ENCODE measurements at places on chromosomes 13 and 19. TPM values are rescaled to one million over a fixed set of nuclear protein-coding genes. Genes with fewer than 3 reads are reported as not detected.
A peak's percentile ranks its signal among the peaks of the same experiment; 100 is the strongest.

DNA sequence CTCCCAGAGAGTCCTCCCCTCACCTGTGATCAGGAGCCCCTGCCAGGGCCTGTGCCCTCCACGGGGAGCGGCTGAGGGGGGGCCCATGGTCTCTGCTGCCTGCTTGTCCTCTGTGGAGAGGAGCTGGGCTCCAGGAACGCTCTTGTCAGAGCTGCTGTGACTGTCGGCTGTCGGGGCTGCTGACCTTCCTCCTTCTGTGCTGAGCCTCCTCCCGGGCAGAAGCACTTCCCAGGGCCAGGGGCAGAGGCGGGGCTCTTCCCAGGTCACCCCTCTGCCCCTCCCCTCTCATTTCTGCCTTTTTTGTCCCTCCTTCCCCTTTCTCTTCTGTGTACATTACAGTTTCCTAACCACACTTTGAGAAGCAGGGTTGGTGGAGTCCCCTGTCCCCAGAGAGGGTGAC, at the start of gene CEACAM4:
TSS of gene CEACAM4 (minus strand) at position 198 of the 400 bp plus-strand sequence. CDS start at position 87, 111 bp downstream.
- DNase-seq: no peak

DNA sequence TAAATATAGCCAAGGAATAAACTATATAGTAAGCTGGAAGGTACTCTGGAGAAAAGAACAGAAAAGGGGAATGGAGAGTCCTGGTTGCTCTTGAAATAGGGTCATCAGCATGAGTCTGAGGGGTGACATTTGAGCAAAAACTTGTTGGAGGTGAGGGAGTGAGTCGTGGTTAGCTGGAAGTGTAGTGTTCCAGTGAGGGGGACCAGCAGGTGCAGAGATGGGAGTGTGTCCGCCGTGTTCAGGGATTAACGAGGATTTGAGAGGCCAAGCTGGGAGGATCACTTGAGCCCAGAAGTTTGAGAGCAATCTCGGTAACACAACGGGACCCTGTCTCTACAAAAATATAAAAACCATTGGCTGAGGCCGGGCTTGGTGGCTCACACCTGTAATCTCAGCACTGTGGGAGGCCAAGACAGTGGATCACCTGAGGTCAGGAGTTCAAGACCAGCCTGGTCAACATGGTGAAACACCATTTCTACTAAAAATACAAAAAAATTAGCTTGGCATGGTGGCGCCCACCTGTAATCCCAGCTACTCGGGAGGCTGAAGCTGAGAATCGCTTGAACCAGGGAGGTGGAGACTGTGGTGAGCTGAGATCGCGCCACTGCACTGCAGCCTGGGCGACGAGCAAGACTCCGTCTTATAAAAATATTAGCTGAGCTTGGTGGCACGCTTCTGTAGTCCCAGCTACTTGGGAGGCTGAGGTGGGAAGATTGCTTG, 1.1 kb downstream of the SUPT5H start:
- DNase-seq: no peak

ACP5 gene
- total RNA-seq: 0.97 TPM

OSCAR gene
- total RNA-seq: 0.74 TPM

- DNase-seq: peak; percentile 74
Observed at GRCh38 chr19:49497047-49497788, 984 bp downstream of the RPS11 start.

KCTD4 gene
- not detected for total RNA-seq

GRCh38 chr13:75702476-75702875, 66.3 kb downstream of the LMO7 start:
- DNase-seq: no peak

- peak; percentile 67 for DNase-seq
Observed at GRCh38 chr19:591099-591958, 1.6 kb downstream of the HCN2 start.

- no peak for DNase-seq
Observed at GRCh38 chr13:37715606-37716015, 117.0 kb upstream of the POSTN start.

GRCh38 chr13:93398167-93399035, 171.8 kb downstream of the GPC6 start:
- DNase-seq: no peak

RAB3D gene
- 1.2 TPM for total RNA-seq

GRCh38 chr13:99395436-99395835, 88.2 kb upstream of the GPR183 start:
- DNase-seq: no peak

PROZ gene
- not detected for total RNA-seq

DNA sequence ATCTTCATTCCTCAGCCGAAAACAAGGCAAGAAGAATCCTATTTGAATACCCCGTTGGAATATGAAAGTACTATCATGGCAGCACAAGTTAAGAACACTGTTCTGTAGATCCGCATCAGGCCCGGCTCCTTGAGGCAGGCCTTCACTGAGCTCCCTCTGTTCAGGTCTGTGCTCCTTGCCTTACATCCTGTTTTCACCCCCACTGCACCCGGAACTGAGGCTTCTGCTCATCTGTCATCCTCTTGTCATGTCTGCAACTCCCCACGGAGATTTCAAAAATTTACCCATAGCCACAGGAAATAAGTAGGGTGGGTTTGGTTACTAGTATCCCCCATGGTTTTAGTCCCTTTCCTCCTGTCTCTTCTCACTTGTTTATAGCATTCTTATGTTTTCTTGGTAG, 861.9 kb downstream of the GPC5 start:
- no peak for DNase-seq

GRCh38 chr13:112933649-112934048, 35.4 kb upstream of the MCF2L start:
- no peak for DNase-seq

NTN5 gene
- not detected for total RNA-seq

- no peak for DNase-seq
Observed at GRCh38 chr19:11195681-11196080, 1.7 kb downstream of the KANK2 start.

CDC42EP5 gene
- total RNA-seq: 9.5 TPM

DNA sequence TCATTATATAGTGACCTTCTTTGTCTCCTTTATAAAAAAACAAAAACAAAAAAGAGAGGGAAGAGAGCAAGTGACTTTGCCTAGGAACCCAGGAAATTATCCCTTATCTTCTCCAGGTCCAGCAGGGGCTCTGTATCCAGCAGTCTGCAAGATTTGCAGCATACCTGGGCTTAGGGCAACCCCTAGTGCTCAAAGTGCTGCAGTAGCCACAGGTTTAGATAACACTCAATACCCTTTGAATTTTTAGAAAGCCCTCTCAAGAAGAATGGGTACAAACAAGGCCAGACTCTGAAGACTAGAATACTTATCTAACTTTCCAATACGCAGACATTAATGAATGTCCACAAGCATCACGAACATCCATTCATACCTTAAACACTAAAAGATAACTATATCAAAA, 43.2 kb downstream of the CCNA1 start:
- DNase-seq: no peak

- DNase-seq: no peak
Observed at GRCh38 chr13:60275208-60275607, 111.5 kb upstream of the DIAPH3 start.

GRCh38 chr19:27741236-27741635, 1471.7 kb downstream of the UQCRFS1 start:
- DNase-seq: no peak

PPM1N gene
- 0.80 TPM for total RNA-seq

- no peak for DNase-seq
Observed at GRCh38 chr13:33743438-33744368, 74.2 kb upstream of the RFC3 start.

- no peak for DNase-seq
Observed at GRCh38 chr19:41868120-41868988, 8.3 kb downstream of the RPS19 start.

GRCh38 chr19:50184196-50184595, 19.2 kb upstream of the MYH14 start:
- DNase-seq: no peak

DNA sequence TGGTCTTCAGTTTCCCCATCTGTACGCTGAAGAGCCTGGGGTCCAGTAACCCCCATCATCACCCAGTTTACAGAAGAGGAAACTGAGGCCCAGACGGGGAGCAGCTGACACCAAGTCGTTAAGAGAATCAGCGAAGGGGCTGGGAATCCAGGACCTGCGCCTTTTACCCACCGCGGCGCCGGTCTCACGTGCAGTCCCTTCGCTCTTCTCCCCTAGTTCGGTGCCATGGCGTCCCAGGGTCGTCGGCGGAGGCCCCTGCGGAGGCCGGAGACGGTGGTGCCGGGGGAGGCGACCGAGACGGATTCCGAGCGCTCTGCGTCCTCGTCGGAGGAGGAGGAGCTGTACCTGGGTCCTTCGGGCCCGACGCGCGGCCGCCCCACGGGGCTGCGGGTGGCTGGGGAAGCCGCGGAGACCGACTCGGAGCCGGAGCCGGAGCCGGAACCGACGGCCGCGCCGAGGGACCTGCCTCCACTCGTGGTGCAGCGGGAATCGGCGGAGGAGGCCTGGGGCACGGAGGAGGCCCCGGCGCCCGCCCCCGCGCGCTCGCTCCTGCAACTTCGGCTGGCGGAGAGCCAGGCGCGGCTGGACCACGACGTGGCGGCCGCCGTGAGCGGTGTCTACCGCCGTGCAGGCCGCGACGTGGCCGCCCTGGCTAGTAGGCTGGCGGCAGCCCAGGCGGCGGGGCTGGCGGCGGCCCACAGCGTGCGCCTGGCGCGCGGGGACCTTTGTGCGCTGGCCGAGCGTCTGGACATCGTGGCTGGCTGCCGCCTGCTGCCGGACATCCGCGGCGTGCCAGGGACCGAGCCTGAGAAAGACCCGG, 698 bp downstream of the BLOC1S3 start:
- peak; percentile 74 for DNase-seq

DNA sequence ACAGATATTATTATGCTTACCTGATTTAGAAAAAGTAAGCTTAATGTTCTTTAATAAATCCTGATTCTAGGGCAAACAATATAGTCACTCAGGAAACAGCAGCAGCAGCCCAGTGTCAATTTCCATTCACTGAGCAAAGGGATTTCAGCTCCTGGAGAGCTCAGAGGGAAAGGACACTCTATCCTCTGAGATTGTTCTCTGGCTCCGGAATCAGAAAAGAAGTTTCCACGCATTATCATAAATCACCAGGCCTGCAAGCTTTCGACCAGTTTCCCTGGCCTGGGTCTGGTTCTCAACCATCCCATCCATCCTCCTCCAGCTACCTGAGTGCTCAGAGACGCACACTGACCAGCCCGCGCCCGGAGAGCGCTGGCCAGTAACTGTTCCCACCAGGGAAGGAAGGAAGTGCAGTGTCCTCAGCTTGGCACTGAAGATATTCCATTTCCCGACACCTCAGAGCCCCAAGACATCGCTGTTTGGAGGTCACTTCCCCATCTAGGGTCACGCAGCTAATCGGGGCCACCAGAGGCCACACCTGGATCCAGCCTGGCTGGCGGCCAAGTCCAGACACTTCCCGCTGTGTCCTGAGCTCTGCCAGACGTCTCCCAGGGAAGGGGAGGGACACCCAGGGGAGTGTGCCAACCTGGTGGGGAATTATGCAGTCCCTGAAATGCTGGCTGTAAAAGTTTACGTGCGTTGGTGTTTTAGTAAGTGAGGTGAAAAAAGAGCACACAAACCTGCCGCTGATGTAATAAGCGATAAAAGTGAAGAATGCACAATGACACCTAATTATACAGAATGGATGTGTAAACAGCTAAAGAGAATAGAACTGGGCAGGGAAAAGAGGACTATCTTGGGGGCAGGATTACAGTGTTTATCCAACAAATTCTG, 29.1 kb downstream of the EPS15L1 start:
- no peak for DNase-seq

MCF2L gene
- total RNA-seq: 18.7 TPM

DNA sequence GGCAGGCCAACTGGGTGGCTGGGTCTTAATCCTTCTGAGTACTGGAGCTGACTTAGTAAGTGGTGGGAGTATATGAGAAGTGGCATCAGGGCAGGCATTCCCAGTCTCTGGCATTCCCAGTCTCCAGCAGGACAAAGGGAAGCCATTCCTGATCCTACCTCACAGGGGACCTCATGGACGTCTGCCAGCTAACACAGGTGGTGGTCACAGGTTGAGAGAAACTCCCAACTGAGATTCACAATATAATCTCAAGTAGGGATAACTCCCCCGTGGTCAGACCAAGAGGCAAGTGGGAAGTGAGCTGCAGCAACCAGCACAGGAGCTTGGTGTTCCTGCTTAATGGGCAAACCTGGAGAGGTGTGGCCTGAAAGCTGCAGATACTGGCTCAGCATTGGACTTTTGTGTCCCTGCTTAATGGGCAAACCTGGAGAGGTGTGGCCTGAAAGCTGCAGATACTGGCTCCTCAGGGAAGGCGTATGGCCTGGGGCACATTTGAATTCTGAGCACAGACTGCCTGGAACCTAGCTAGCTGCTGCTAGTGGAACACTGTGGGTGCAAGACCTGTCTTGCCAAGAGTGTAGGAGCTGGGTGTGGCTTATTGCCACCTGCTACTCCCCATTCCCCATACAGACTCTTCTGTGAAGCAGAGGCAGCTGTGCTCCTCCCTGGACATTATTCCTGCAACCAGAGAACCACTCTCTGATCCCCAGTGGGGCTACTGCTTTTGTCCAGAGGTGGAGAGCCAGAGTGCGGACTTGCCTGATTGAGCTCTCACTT, 25.9 kb upstream of the OR10H2 start:
- DNase-seq: no peak

DNA sequence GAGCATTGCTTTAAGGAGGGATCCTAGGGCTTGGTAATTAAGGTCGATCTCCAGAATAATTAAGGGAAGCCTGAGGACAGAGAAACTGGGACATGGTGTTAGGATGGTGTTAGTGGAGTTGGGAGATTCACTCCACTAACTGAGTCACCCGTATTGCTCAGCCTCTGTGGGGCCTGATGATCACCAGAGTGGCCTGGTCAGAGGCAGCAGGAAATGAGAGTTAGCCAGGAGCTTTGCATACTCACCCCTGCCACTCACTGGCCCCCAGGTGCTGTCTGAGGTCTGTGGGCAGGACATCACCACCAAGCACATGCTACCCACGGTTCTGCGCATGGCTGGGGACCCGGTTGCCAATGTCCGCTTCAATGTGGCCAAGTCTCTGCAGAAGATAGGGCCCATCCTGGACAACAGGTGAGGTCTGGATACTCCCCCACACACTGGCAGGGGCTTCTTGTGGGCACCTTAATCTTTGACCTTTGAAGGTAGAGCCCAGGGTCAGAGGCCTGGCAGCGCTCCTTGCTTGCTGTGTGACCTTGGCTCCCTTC, 32.1 kb downstream of the PPP2R1A start:
- no peak for DNase-seq

DNA sequence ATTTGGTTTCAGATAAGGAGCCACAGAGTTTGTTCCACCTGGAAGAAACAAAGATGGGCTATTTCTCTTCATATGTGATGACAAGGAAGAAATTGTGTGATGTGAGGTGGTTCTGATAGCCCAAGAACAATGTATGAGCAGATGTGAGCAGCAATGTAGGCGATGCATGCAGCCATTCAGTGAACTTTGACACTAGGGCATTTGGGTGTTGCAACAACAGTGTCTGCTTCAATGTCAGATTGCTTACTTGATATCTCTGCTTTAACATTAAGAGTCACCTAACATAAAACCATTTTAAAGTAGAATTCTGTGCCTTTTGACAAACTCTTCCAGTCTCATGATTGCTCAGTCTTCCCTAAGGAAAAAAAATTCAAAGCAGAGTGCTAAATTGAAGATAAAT, 865.4 kb downstream of the SLITRK6 start:
- DNase-seq: no peak

SH2D3A gene
- 1.3 TPM for total RNA-seq

TEAD2 gene
- total RNA-seq: 29.0 TPM

GRCh38 chr13:100100115-100100879, 11.4 kb downstream of the PCCA start:
- peak; percentile 43 for DNase-seq

IFNL1 gene
- total RNA-seq: not detected
